Mesothelial cell of epicardium (in vitro differentiated cells): ENCODE measurements at places on chromosomes 6 and 20.

- DNase-seq, result no peak
Observed at GRCh38 chr6:113050979-113051378, 703.8 kb downstream of the RFPL4B start.

GRCh38 chr6:160429620-160429895, 81.4 kb downstream of the SLC22A3 start:
- no peak for DNase-seq

DNA sequence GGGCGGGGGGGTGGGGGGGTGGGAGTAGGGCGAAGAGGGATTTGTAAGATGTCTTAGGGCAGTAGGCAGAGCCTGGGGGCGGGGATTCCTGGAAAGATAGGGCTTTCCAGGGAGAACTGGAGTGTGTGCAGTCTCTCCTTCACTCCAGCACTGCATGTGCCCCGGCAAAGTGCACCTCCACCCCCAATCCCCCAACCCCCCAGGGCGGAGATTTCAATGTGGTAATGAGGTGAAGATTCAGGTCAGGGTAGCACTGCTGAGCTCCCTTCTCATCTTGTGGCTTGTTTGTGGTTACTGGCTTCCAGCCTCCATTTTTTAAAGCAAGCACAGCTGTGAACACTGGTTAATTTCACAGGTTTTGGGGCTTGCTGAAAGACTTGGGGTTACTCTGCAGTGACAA, 5.9 kb downstream of the TMEM239 start:
- DNase-seq, result no peak

DNA sequence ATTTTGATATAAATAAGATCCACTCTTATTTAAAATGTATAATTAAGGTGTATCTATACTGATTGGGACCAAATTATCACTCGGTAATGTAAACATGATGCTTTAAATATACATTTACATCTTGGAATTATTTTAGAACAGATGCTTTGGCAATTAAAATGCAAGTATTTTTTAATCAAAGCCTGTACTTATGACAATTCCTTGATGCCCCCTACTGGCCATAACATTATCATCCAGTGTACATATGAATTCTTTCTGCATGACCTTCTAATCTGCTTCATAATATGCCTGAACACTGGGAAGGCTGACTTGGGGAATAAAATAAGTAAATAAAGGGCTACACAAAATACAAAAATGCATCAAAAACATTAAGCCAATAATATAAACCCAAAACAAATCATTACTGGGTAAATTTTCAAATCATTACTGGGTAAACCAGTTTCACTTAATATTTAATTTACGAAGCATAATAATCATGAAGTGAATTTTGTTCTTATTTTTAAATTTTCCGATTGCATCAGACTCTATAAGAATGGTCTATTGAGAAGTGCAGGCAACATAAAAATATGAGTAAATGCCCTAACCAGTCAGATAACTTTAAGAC, 65.1 kb downstream of the CGA start:
- DNase-seq, result no peak

GRCh38 chr20:52372169-52372568, 180.6 kb upstream of the ZFP64 start:
- DNase-seq, result no peak
